ENCODE measurements at places on chromosomes 5 and 9.
A peak's percentile ranks its signal among the peaks of the same experiment; 100 is the strongest.

GRCh38 chr5:170296036-170296934 is 1.3 kb downstream of the LCP2 start:
- DNase-seq, result no peak

DNA sequence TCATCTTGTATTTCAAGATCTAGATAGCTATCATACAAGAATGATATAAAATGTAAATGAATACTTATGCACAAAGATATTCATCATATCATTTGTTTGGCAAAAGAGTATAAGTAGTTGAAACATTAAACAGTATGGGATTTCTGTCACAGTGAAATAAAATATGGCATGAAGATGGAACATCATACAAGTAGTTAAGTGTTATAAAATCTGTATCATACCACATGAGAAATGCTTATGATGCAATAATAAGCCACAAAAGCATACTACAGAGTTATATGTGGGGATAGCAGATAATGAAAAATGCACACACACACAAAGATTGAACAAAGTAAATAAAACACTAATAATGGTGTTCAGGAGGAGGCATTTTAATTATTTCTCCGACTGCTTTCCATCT is 838.0 kb upstream of the DMAC1 start:
- DNase-seq, result no peak

GRCh38 chr5:68285851-68286611 is 70.5 kb downstream of the PIK3R1 start:
- DNase-seq, result no peak

GRCh38 chr9:38358390-38359296 is 33.9 kb upstream of the ALDH1B1 start:
- no peak for DNase-seq

GRCh38 chr9:20310024-20310423 is 312.3 kb downstream of the MLLT3 start:
- no peak for DNase-seq

DNA sequence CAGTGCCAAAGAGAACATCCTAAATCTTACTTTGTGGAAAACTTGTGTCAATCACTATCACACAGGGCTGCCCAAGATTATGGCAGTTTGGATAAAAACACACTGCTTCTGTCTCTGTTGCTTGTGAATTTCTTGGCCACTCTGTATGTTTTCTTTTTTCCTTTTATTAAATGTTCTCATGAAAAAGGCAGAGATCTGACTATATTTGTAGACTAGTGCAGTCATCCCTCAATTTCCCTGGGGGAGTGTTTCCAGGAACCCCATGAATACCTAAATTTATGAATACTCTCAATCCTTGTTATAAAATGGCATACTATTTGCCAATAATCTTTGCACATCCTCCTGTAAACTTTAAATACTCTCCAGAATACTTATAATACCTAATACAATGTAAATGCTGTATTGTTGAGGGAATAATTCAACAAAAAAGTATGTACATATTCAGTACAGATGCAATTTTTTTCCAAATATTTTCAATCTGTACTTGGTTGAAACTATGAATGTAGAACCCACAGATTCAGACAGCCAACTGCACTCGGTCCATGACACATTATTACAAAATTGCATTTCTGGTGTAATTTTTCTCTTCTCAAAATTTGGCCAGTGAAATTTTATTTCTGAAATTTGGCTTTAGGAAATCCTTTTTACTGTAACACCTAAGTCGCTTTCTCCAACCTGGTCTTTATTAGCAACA is 391.9 kb upstream of the PRR16 start:
- no peak for DNase-seq

- peak; percentile 82 for DNase-seq
Observed at GRCh38 chr5:134577796-134578577, 52.5 kb downstream of the JADE2 start.

Data from GM19239 (cell line).